Erythroblast (primary cell): ENCODE measurements at places on chromosomes 11 and 22.
A peak's percentile ranks its signal among the peaks of the same experiment; 100 is the strongest.

- DNase-seq: no peak
Measured at GRCh38 chr11:119778391-119779194, 49.6 kb upstream of the NECTIN1 start.

DNA sequence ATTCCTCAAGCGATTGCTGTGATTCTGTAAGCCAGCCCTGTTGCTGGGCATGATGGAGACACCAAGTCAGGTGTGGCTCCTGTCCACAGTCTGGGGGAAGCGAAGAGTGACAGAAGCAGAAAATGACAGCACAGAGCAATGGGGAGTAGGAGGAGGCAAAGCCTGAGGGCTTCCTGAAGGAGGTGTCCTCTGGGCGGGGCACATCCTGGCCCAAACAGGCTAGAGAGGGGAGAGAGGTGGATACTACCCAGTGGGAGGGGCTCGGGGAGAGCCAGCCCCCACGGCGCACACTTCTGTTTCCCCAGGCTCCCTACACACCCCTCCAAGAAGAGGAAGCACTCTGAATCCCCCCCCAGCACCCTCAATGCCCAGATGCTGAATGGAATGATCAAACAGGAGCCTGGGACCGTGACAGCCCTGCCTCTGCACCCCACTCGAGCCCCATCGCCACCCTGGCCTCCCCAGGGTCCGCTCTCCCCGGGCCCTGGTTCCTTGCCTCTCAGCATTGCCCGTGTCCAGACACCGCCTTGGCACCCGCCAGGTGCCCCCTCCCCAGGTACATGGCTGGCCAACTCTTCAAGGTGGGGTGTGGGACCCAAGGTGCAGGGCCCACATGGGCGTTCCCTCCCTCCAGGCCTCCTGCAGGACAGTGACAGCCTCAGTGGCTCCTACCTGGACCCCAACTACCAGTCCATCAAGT lies 18.9 kb downstream of the MYRF start:
- no peak for DNase-seq

- no peak for DNase-seq
Measured at GRCh38 chr22:23077627-23078461, 7.5 kb downstream of the GNAZ start.

- no peak for DNase-seq
Measured at GRCh38 chr11:124085583-124085982, 29.7 kb upstream of the VWA5A start.

- no peak for DNase-seq
Measured at GRCh38 chr22:37535159-37535558, 15.9 kb upstream of the CARD10 start.

DNA sequence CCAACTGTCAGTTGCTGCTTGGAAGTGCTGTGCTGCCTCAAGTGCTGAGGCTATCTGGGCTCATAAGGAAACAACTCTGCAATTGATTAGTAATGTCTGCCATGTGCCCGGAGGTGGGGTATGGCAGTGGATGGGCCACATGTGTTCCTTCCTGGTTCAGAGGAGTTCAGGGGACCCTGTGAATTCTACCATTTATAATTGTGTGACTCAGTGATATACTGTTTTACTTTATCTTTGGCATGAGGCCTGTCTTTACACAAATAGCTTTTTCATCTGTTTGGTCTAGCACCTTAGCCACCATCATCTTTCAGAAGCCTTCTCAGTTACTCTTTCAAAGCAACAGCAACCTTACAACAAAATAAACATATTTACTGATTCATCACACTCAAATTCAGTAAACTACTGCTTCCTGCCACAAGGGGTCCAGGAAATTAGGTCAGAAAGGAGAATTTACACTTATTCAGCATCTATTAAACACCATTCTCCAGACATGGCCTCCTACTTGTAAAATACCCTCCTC lies 20.9 kb downstream of the DKK3 start:
- DNase-seq: peak; percentile 4

DNA sequence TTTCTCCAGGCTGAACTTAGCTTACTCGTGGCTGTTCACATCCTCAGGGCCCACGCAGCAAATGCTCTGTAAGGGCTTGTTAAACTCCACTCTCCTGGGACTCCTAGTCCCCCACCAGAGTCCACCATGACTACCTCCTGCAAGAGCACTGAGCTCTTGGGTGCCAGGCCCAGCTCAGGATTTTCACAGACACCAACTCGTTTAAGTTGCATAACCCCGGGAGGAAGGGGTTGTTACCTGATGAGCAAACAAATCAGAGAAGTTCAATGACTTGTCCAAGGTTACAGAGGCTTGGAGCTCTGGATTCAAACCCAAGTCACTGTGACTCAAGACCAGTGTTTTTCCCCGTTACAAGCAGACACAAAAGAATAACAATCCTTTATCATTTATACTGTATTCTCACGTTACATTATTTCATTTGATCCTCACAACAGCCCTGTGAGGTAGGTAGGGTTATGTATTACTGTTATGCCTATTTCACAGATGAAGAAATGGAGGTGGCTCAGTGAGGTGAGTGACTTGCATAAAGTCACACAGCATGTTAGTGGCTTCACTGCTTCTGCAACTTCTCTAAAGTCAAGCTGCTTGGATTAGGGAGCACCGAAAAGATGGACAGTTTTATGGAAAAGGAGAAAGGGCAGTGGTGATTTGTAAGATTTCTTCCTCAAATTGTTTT lies 17.4 kb downstream of the KCTD21 start:
- DNase-seq: no peak

DNA sequence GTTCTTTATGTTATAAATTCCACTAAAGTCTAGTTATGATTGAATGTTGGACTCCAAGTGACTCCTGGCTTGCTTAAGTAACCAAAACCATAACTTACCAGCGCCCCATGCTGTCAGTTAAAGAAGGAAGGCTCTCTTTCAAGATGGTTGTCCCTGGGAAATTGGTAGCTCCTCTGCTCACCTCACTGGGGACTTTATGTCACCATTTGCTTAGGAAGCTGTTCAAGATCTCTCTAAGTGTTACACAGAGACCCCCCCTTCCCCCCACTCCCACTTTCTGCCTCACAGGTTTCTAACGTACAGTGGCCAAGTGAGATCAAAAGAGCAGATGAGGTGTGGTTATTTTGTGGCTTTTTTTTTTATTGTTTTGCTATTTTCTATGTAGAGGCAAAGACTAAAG lies 301.8 kb downstream of the AASDHPPT start:
- no peak for DNase-seq

DNA sequence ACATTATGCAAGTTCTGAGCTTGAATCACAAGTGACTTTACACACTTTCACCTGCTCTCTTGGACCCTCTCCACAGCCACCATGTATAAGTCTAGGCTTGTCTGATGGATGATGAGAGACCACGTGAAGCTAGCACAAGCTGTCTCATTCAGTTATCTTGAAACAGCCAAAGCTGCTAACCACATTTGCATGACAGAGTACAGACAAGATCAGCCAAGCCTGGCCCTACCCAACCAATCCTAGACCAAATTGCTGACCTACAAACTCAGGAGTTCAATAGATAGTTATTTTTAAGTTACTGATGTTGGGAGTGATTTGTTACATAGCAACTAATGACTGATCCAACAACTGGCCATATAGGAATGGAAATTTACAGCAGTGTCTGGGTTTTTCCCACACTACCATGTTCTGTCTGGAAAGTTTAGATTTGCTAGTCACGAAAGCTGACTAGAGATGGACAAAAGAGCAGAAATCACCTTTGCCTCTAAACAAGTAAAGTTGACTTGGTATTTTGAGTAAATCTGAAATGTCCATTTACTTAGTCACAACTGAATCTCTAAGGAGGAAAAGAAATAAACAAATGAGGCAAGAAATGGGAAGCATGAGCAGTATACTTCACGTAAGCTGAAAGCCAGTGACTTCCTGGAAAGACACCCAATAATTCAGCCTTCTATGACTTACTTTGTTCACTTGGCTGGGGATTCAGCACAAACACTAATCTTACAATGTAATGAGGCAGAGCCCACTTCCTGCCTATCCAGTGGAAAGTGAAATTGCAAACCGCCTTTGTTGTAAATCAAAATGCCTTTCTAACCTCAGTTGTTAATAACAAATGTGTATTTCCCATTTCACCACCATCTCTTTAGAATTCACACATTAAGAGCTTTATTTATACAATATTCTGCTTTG lies 101.7 kb downstream of the FAM181B start:
- DNase-seq: no peak

DNA sequence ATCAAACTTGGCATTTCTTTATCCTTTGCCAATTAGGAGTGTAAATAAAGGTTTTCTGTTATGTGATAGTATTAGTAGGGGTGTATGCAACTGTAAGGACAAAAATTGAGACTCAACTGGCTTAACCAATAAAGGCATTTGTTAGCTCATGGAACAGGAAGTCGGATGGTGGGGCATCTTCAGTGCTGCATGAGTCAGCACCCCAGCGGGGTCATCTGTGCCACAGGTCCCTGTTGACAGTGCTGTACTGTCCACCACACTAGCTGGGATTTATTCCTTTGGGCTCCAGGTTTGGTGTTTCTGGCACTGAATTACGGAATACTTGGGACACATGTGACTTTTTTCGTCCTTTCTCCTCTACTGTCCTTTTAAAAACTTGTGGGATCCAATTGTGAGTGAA lies 86.0 kb downstream of the PPP6R3 start:
- no peak for DNase-seq

DNA sequence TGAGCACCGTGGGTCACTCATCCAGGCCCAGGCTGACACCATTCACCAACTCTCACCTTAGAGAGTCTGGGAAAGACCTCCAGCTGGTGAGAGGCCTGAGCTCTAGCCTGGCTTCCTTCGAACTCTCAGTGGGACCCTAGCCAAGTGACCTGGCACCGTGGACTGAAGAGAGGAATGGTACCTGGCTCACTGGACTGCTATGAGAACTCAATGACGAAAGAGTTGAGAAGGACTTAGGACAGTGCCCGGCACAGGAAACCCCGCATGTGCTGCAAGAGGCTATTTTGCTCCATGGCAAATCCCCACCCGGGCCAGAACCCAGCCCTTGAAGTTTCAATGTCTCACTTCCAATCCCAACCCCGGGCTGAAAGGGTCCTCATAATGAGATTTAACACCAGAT lies 605 bp upstream of the RAPSN start:
- no peak for DNase-seq

DNA sequence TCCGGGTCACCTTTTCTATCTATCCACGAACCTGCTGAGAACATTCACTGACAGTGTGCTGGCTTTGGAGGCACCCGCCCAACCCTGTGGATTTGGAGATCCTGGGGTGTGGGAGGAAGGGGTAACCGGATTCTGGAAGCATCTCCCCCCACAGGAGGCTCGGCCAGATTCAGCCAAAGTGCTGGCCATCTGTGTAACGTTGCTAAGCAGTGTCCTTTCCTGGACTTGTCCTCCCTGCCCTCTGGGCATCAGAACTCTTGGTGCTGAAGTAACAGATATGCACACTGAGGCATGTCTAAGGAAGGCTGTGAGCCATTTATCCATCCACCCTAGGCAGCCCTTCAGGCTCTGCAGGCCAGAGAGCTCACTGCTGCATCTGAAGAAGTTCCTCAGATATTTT lies 85.7 kb downstream of the SNX19 start:
- DNase-seq: no peak

DNA sequence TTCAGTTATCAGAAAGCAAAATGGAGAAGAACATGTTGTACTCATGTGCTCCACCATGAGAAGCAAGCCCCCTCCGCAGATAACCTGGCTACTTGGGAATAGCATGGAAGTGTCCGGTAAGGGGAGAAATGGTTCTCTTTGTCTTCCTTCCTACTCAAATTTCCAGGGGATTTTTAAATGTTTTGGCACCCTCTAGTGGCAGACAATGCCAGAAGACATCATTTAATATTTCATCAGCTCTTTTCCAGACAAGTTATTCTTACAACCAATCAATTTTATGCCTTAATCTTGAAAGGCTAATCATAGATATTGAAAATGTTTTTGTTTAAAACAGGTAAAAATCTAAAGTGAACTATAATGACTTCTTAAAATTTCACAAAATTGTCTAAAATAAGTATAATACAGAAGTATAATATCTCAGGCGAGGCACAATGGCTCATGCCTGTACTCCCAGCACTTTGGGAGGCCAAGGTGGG lies 15.7 kb downstream of the CRTAM start:
- DNase-seq: peak; percentile 54

DNA sequence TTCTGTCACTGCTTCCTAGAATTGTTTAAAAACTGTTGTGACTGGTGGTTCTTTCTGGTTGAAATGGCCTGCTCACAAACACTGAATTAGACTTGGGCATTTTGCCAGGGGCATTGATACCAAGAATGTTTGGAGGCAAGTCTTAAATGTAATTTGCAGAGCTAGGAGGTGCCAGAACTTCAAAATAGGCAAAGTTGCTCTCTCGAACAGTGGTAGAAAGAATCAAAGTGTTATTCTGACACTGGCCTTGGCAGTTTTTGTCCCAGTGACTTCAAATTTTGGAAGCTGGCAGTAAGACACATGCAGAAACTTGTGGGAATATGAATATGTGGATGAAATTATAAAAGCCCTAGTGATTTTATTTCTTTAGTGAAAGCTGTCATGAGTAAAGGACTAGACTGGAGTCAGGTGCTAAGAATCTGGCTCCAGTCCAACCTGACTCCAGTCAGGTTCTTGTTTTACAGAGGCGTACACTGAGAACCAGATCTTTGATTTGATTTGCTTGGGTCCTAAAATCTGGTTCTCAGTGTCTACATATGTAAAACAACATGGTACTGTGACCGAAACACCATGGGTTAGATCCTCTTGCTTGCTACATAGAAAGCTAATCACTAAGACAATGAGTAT lies 20.9 kb downstream of the SVIP start:
- no peak for DNase-seq

DNA sequence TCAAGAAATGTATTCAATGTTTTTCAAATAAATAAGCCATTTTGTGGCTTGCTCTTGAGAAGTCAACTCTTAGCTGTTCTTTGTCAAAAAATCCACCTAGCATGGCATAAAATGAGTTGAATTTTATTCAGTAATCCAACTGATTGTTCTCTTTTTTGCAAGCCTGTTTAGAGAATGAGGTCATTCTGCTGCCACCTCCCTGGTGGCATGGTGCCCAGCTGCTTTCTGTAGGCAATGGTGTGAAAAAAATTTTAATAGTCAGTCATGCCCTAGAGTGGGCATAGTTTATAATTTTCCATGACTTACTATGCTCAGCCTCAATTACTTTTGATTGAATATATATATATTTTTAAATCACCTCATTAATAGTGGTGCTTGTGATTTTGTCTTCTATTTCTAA lies 177.2 kb downstream of the INSC start:
- DNase-seq: no peak

DNA sequence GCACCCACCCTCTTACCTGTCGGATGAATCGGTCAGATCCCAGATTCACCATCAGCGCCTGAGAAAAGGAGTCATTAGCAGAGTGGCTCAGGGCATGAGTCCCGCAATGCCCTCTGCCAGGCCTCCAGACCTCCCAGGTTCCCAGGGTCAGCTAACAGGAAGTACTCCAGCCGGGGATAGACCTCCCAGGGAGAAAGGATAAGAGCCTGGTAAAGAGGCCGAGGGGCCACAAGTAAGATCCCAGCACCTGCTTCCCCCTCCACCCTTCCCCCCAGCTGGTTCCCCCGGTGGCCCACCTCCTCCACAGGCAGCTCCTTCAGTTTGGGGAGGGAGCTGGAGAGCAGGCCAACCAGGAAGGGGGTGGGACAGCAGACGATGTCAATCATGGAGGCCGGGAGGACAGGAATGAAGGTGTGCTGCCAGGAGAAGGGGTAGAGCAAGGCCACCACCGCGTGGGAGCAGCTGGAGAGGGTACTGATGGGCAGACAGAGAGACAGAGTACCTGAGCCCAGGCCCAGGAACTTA lies 16.4 kb downstream of the RPL27A start:
- no peak for DNase-seq

- DNase-seq: no peak
Measured at GRCh38 chr11:133605482-133605881, 73.2 kb upstream of the OPCML start.
